ENCODE measurements at places on chromosomes 7 and 10. TPM values are rescaled to one million over a fixed set of nuclear protein-coding genes. Genes with fewer than 3 reads are reported as not detected.

- DNase-seq, result no peak
Observed at GRCh38 chr10:14659626-14660196, 115.0 kb downstream of the FAM107B start.

DNA sequence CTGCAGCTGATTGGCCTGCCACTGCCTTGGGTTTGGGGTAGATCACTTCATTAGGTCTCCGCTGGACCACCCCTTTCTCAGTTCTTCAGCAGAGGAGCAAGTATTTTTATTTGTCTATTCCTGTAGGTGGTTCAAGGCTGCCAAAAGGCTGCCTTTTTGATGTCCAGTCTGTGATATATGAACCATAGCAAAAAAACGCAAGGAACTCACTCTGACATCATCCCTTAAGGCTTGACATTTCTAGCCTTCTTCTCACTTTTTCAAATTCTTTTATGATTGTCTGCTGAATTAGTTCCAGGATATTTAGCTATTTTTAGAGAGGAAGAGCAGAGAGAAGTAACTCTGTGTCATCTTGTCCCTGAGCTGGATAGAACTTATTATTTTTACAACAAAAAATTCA is 269.2 kb downstream of the BAMBI start:
- no peak for DNase-seq

DNA sequence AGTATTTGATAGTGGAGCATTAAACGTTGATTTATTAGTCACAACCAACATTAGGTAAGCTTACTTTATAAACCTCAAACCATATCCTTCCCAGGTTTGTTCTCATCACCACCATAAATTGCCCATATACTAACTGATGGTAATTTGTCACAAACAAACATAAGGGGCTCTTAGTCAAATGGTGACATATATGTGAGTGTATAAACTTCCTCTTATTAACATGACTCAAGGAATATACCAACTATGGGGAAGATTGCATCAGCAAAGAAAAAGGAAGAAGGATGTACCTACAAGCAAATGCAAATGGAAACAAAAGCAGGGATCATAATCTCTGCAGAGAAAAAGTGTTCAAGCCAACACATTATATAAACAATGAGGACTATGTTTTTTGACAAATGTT is 418.2 kb upstream of the AKR1E2 start:
- no peak for DNase-seq

DNA sequence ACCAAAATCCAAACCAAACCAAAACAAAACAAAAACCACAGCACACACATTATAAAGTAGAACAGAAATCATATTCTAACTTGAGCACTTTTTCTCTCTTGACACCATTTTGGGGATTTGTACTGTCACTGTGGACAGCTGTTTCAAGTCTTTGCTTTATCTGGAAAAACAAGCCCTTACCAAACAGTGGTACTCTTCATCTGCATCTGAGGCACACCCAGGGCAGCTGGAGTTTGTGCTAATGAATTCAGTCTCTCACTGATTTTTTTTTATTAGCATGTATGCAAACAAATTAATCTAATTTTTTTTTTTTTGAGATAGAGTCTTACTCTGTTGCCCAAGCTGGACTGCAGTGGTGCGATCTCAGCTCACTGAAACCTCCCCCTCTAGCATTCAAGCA is 171.4 kb downstream of the RAPGEF5 start:
- DNase-seq, result no peak

- no peak for DNase-seq
Observed at GRCh38 chr10:36021096-36021495, 379.0 kb upstream of the FZD8 start.

DNA sequence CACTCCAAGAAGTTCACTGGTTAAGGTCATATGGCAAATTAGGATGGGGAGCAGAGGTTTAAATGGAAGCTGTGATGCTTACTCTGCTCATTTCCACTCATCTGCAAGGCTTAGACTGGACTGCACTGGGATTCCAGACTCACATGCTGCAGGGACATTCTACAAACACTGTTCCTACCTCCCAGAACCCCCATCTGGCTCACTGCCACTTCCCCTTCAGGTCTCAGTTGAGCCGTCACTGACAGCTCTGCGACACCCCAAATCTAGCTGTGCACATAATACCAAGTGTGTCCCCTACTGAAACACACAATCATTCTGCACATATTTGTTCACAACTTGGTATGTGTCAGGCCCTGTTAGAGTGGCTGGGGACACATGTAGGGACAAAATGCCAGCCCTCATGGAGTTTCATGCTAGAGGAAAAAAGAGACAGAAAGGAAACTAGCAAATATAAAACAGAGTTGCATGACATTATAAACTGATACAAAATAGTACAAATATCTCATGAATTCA is 5.4 kb downstream of the PRKCQ start:
- no peak for DNase-seq

DNA sequence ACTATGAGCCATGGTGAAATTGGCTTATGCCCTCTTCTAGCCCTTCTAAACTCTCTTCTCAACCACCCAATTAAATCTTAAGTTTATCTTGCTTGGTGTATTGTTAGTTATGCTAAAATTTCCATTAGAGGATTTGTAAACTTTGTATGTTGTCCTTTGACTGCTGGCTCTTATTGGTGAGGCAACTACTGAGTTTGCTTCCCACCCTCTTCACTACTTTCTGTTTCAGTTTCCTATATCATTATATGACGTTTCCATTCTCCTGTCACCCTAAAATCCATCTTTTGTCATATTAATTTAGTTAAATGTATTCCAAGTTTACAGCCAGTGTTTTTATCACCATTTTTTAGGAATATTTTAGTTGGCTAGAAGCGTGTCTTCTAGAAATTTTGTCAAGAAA is 80.9 kb upstream of the VWC2 start:
- no peak for DNase-seq

DNA sequence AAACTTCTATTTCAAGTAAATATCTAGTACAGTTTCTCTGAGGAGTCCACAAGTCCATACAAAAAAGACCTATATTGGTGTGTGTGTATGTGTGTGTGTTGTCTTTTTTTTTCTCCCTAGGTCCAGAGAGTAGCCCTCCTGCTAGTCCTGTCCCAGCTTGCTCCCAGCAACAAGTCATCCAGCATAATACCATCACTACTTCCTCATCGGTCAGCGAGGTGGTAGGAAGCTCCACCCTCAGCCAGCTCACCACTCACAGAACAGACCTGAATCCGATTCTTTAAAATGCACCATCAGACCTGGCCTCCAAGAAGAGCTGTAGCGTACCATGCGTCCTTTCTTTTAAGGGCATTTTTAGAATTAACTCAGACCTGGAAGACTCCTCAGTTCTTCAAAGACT is 139.1 kb downstream of the TRIL start:
- DNase-seq, result no peak

ATP6V0A4 gene
- 0.24 TPM for total RNA-seq

CAV2 gene
- total RNA-seq, result 0.09 TPM

LRRC18 gene
- total RNA-seq, result not detected

CRTAC1 gene
- not detected for total RNA-seq

ASB10 gene
- not detected for total RNA-seq

VAX1 gene
- total RNA-seq, result not detected

PNLIP gene
- not detected for total RNA-seq

SEC61A2 gene
- 4.5 TPM for total RNA-seq
